ENCODE measurements at places on chromosomes 5 and 9.

GRCh38 chr5:134523543-134524271 lies 1.8 kb upstream of the JADE2 start:
- no peak for DNase-seq

DNA sequence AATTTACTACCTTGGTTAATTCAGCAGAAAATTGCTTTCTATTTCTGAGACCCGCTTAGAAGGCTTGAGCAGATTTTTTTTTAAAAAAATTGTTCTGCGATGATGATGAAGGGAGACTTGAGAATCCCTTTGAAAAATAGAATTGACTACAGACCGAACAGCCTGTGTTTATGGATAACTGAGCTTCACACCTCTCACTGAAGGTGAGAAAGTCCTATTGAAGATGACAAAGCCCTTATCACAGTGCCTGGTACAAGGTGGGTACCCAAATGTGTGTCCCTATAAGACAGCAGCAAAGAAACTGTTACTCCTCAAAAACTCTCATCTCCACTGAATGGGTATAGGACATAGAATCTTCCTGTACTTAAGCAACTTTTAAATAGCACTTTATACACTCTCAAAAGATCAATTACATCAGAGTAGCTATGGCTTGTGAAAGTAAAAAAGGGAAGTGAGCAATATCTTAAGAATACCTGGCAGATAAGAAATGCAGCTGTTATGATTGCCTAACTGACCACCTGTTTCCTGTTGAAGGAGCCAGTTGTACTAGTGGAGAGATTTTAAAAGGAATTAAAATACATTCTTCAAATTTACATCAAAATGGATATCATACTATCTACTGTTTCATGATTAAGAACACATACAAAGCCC lies 419.7 kb downstream of the CHSY3 start:
- DNase-seq, result no peak

- no peak for DNase-seq
These were observed 221.8 kb downstream of the ENC1 start for GRCh38 chr5:74418709-74419108.

DNA sequence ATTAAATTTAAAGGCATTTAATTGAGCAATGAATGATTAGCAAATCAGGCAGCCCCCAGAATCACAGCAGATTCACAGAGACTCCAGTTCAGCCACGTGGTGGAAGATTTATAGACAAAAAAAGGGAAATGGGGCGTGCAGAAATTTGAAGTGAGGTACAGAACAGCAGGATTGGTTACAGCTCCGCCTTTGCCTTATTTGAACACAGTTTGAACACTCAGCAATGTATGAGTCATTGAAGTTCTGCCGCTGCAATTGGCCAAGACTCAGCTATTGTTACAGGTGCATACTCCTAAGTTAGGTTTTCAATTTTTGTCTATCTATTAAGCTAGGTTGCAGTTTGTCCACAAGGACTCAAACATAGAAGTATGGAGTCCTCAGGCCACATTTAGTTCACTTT lies 157.7 kb upstream of the SLC12A2 start:
- no peak for DNase-seq

DNA sequence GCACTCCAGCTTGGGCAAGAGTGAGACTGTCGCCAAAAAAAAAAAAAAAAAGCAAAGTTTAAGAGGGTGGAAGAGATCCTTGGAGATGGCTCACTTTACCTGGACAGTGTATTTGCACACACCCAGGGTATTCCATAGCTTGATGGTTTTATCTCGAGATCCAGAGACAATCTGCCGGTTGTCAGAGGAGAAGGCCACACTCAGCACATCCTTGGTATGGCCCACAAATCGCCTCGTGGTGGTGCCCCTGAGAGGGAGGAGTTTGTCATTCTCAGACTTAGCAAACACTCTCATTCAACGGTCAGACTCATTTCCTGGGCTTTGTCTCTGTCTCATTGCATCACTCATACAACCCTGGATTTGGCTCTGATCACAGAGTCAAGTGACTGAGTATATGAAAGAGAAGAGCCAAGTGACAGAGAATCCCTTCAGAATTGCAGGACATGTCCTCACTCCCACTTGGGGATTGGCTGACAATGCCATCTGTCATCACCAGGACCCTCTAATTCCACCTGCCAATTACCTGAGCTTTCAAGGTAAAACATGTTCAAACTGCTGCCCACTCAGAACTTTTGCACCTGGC lies 2.2 kb downstream of the RACK1 start:
- peak; percentile 79 for DNase-seq

GRCh38 chr9:108662956-108663355 lies 192.8 kb downstream of the ACTL7B start:
- no peak for DNase-seq

DNA sequence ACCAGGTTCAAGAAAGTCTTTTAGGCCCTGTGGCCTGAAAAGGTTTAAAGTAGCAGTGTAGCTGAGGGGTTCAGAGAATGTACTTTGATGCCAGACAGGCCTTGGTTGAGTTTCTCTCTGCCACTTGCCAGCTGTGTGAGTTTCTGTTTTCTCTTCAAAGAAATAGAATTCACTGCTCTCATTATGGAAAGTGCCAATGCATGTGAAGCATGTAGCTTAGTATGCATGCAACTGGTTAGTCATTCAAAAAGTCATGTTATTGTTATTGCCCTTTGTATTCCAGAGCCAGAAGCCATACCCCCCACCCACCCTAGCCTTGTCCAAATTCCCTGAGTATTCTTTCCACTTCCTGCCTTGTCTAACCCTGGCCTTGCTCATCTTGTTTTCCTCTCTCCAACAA lies 101.7 kb downstream of the ADRB2 start:
- DNase-seq, result no peak

GRCh38 chr5:151224372-151224771 lies 480 bp upstream of the CCDC69 start:
- DNase-seq, result no peak

GRCh38 chr9:114096041-114096511 lies 3.0 kb downstream of the KIF12 start:
- DNase-seq, result no peak

All from activated CD8-positive, alpha-beta memory T cell treated with anti-CD3 and anti-CD28 coated beads, Interleukin-2, amount 50 U/mL, for 48 hours (primary cell).